ENCODE measurements at places on chromosomes 12 and 14.

GRCh38 chr14:53880761-53881160, 75.9 kb downstream of the BMP4 start:
- DNase-seq: no peak

DNA sequence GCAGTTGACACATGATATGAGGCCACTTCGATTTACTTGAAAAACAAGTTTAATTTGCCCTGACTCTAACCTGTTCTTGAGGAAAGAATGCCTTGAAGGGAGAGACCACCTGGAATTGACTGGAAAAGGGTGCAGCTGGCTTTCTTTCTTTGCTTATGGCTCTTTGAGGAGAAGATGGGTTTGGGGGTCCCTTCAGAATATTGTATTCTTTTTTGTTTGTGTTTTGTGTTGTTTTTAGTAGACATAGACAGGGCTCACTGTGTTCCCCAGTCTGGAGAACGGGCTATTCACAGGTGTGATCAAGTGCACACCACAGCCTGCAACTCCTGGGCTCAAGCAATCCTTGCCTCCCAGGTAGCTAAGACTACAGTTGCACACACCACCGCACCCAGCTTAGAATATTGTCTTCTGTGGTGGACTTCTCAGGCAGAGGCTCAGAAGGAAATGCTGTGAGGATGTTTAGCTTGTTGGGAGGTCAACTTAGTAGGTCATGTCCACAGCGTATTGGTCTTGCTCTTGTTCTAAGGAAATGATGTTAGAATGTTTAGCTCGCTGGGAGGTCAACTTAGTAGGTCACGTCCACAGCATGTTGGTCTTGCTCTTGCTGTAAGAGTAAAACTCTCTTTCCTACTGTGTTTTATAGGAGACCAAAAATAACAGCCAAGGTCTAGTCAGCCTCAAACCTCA, 1.5 kb upstream of the NRL start:
- DNase-seq: no peak

DNA sequence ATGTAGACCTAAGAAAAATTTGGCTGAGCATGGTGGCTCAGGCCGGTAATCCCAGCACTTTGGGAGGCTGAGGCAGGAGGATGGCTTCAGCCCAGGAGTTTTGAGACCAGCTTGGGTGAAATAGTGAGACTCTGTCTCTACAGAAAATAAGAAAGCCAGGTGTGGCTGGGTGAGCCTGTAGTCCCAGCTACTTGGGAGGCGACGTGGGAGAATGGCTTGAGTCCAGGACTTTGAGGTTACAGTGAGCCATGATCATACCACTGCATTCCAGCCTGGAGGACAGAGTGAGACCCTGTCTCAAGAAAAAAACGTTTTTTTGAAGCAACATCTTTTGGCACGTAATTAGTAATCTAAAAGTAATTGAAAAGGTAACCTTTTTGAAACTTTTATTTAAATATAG, 70.9 kb downstream of the FERMT2 start:
- no peak for DNase-seq

GRCh38 chr12:130375296-130376287, 37.9 kb downstream of the PIWIL1 start:
- DNase-seq: no peak

DNA sequence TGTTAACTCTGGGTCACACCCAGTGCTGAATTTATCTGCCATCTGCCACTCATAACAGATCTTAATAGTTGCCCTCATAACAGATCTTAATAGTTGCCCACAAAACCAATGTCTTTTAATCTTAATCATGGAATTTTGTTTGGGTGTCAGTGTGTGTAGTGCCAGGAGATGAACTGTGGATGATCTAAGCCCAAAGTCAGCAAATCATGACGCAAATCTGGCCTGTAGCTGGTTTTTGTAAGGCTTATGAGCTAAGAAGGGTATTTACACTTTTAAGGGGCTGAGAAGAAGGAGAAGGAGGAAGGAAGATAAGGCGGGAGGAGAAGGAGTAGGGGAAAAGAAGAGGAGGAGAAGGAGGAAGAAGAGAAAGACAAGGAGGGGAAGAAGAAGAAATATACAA, 10.0 kb upstream of the IL26 start:
- DNase-seq: no peak

DNA sequence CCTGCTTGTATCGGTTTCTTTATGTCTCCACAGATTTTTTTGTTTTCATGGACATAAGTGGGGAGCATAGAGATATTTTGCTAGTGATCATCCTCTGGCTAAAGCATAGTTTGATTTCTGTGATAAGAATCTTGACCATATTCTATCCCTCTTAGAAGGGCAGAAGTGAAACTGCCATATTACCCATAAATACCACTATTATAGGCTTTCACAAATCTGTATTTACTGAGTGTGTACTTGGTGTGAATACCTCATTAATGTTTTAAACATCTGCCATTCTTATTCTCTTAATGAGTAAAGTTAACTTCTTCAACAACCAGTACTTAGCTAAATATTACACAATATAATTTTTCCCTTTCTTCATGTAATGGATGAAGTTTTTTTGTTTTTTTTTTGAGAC, 16.1 kb downstream of the WNK1 start:
- DNase-seq: no peak

- no peak for DNase-seq
These were observed 442 bp downstream of the FLVCR2 start for GRCh38 chr14:75578786-75579337.

- DNase-seq: no peak
These were observed 72.7 kb downstream of the EFCAB11 start for GRCh38 chr14:89881839-89882238.

DNA sequence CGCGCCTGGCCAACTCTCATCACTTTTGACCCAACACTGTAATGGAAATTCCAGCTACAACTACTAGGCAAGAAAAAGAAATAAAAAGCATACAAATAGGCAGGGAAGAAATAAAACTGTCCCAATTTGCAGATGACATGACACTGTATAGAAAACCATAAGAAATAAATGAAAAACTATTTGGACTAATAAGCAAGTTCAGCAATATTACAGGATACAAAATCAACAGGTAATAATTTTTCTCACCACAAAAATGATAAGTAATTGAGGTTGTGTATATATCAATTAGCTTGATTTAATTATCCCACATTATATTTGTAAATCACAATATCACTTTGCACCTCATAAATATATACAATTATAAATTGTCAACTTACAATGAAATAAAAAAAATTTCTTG, 41.9 kb upstream of the OASL start:
- no peak for DNase-seq

GRCh38 chr12:95022477-95022876, 19.0 kb upstream of the NDUFA12 start:
- DNase-seq: no peak

GRCh38 chr14:51353901-51354300, 113.9 kb downstream of the TMX1 start:
- DNase-seq: no peak

DNA sequence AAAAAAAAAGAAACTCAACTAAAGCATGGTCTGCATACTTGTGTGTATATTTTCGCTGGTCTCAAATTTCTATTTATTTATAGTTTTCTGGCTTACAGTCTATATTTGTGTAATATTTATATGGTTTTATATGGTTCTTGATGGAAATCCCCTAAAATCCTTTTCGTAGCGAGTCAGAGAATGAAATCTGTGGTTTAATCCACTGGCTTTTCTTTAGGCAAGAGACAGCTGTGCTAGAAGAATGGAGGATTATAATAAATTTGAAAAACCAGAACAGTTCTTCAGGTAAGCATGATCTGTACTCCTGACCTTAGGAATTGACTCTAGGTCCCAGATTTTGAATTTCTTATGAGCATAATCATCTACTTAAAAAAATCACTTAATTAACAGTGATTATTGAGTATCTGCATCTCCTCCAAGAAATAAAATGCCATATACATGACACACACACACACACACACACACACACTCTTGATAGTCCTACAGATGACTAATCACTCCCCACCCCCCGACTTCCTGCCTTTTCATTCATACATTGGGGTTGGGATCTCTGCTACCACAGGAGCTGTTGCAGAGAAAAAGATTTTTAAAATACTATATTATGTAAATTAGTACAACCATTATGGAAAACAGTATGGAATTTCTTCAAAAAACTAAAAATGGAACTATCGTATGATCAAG, 113.4 kb downstream of the CRADD start:
- DNase-seq: no peak
